ENCODE measurements at places on chromosomes 2 and 18.

GRCh38 chr2:186748354-186748753, 54.5 kb downstream of the FAM171B start:
- no peaks in the 10 kb centered on the region for H3K4me1 ChIP-seq
- no peaks in the 10 kb centered on the region for H3K27me3 ChIP-seq
- no peaks in the 10 kb centered on the region for H3K36me3 ChIP-seq
- H3K4me3 ChIP-seq: no peak overlapping the region

DNA sequence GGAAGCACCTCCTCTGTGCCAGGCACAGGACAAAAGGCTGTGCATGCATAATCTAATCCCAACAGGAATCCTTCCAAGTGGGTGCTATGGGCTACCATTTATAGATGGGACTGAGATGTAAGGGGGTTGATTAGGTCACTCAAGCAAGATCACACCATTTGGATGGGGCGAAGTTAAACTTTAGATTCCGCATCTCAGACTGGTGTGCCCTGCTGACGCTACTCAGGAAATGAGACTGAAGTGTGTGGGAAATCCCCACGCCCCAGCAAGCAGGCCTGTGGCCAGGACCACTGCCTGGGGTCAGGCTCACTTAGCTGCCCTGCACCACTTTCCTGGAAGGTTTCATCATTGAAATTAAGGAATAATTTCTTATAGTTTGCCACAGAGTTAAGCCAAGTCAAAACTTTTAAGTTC, 70.5 kb upstream of the PPP1CB start:
- no peaks in the 10 kb centered on the region for H3K27me3 ChIP-seq
- H3K4me1 ChIP-seq: peaks cover 15% of the 10 kb centered on the region
- H3K27ac ChIP-seq: no peak overlapping the region
- H3K4me3 ChIP-seq: no peak overlapping the region
- no peaks in the 10 kb centered on the region for H3K36me3 ChIP-seq

DNA sequence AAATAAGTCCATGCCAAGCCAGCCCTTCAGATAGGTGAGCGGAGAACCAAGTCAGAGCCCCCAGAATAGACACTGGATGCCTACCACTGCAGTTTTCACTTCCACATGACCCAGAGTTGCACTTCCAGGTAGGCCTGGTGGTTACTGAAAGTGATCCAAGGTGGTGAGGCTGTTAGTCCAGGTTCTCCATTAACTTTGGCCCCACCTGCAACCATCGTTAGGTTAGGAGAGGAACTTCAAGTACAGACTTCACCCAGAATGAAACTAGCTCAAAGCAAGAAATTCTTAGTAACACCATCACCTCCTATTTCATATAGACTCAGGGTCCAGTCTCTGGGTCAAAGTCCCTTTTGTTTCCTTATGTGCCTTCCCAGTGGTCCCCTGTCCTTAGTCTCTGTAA, 293.1 kb upstream of the ID2 start:
- no peaks in the 10 kb centered on the region for H3K27me3 ChIP-seq
- H3K4me1 ChIP-seq: no peaks in the 10 kb centered on the region
- DNase-seq: no peak
- H3K4me3 ChIP-seq: no peak overlapping the region
- no peak overlapping the region for H3K27ac ChIP-seq

DNA sequence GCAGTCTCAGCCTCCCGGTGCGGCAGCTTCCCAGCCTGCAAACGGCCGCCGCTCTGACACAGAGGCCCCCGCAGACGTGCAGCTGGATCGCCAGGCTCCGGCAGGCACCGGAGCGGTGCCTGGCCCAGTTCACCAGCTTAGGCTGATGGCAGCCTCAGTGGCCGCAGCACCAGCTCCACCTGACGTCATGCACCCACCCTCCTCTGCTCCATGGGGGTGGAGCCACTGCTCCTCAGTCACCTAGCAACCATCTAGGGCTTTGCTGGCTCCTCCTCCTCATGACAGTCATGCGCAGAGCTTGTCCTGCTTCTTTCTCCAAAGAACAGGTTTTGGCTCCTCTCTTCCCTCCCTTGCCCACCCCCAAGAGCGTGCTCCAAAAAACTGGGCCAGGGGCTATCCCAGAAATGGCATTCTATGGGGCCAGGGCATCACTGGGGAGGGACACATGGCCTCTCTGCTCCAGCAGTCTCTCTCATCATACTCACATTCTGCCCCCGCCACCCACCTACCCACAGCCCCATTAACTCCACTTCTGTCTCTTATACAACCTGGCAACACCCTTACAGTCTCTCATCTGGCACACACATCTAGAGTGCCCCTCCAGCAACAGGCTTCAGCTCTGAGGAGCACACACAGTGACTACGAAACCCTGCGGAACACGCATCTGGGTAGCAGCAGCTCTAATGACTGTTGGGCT, 5.5 kb downstream of the DCTN1 start:
- no peak overlapping the region for H3K4me3 ChIP-seq
- no peak overlapping the region for H3K27ac ChIP-seq
- H3K36me3 ChIP-seq: peaks cover 16% of the 10 kb centered on the region
- no peak for DNase-seq
- peaks cover 4% of the 10 kb centered on the region for H3K4me1 ChIP-seq
- H3K27me3 ChIP-seq: no peaks in the 10 kb centered on the region

GRCh38 chr2:99644419-99644787, 154.6 kb upstream of the REV1 start:
- DNase-seq: no peak
- no peaks in the 10 kb centered on the region for H3K27me3 ChIP-seq
- H3K4me3 ChIP-seq: no peak overlapping the region
- no peaks in the 10 kb centered on the region for H3K4me1 ChIP-seq
- H3K27ac ChIP-seq: no peak overlapping the region
- H3K36me3 ChIP-seq: no peaks in the 10 kb centered on the region

DNA sequence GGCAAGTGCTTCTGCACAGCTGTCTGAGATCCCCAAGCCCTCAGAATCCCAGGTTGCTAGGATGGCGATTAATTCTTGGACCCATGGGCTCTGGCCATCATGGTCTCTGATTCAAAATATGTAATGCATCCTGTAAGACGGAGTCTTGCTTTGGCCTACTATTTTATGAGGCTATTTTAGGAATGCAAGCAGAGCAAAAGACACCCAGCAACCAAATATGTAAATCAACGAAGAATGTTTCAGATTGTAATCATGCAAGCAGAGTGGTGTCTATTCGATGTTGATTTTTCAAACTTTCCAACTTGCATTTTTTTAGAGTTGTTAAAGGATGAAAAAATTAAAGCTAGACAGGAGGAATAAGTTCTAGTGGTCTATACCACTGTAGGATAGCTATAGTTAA, 154.8 kb downstream of the COL6A3 start:
- H3K4me3 ChIP-seq: no peak overlapping the region
- H3K36me3 ChIP-seq: no peaks in the 10 kb centered on the region
- DNase-seq: no peak
- H3K27me3 ChIP-seq: no peaks in the 10 kb centered on the region

GRCh38 chr2:137837830-137838229, 126.4 kb upstream of the HNMT start:
- no peak overlapping the region for H3K4me3 ChIP-seq
- no peak for DNase-seq
- no peaks in the 10 kb centered on the region for H3K4me1 ChIP-seq
- no peaks in the 10 kb centered on the region for H3K27me3 ChIP-seq
- H3K27ac ChIP-seq: no peak overlapping the region

GRCh38 chr2:62482558-62483352, 23.2 kb downstream of the TMEM17 start:
- no peaks in the 10 kb centered on the region for H3K4me1 ChIP-seq
- no peaks in the 10 kb centered on the region for H3K36me3 ChIP-seq
- H3K4me3 ChIP-seq: no peak overlapping the region
- no peak for DNase-seq
- H3K27ac ChIP-seq: no peak overlapping the region

DNA sequence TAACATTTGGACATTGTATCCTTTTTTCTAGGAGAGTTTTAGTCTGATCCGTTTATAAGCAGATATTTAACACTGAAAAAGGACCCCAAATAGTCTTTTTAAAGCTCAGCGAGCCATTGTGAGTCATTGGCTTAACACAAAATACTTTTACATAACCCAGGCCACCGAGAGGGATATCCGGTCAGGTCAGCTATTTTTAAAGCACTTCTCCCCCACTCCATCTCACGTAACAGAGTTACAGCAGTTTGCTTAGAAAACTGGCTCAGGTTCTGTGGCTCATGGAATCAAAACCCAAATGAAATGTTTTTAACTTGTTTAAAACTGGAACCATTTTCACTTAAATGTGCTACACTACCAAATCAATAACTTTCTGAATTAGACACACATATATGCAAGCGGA, 23.9 kb downstream of the COL4A3 start:
- H3K4me1 ChIP-seq: no peaks in the 10 kb centered on the region
- H3K27me3 ChIP-seq: no peaks in the 10 kb centered on the region
- no peaks in the 10 kb centered on the region for H3K36me3 ChIP-seq
- H3K27ac ChIP-seq: no peak overlapping the region
- DNase-seq: no peak

DNA sequence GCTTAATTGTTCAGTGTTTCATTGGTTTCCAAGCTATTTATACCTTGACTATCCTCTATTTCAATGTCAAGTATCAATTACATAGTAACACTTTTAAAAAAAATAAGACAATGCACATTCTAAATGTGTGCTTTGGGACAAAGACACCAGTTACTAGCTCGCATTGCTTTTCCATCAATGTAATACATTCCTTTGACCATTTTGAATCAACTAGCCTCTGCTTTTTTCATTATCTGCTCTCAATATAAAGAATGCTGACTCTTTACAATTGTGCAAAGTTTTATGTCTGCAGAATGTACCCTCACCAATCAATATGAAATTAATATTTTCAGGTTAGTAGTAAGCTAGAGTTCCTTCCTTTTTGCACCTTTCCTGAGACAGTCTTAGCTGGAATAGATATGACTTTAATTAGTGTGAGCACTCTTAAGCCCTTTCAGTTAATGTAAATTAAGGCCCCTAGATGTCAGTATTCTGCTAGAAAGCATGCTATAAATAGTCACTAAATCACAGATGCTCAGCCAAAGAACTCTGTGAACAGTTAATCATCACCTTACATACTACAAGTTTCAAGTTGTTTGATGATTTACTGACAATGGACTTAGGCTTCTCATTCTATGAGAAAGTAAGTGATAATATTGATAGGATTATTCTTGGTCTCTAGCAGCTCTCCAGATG, 413.6 kb downstream of the PTH2R start:
- no peak overlapping the region for H3K27ac ChIP-seq
- H3K4me3 ChIP-seq: no peak overlapping the region
- no peaks in the 10 kb centered on the region for H3K4me1 ChIP-seq
- no peaks in the 10 kb centered on the region for H3K27me3 ChIP-seq

- H3K36me3 ChIP-seq: no peaks in the 10 kb centered on the region
- peak overlapping the region; percentile 67 for H3K27ac ChIP-seq
- peak overlapping the region; percentile 43 for H3K4me3 ChIP-seq
- DNase-seq: no peak
Measured at GRCh38 chr2:96241900-96242611, 23.7 kb downstream of the TMEM127 start.

DNA sequence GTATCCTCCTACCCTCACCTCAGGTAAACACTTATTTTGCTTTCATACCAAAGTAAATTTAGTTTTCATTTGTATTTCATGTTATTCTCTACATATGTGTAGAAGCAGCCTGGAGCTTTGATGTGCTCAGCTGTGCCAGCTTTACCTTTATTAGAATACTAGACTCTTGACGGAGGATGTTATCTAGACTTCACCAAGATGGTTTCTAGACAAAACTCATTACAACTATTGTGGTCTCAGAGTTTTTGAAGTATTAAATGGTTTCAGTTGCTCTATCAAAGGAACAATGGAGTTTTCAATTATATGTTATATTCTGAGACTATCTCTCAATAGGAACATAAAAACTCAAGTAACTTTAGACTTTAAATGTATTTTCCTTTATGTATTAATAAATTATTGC, 5.0 kb upstream of the IL18RAP start:
- H3K4me3 ChIP-seq: no peak overlapping the region
- H3K36me3 ChIP-seq: no peaks in the 10 kb centered on the region
- no peak for DNase-seq
- no peaks in the 10 kb centered on the region for H3K27me3 ChIP-seq

DNA sequence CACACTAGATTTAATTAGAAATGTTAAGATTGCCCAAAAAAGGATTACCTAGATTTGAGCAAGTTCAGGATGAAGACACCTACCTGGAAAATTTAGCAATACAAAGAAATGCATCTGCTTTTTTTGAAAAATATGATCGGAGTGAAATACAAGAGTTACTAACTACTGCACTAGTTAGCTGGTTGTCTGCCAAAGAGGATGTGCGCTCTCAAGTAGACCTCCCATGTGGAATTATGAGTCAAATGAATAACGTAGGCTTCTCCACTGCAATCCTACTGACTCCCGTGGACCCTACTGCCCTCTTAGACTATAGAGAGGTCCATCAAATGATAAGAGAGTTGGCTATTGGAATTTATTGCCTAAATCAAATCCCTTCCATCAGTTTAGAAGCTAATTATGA, 2.0 kb downstream of the ANKAR start:
- no peak for DNase-seq
- H3K27ac ChIP-seq: no peak overlapping the region
- H3K4me1 ChIP-seq: peaks cover 12% of the 10 kb centered on the region
- H3K4me3 ChIP-seq: no peak overlapping the region
- no peaks in the 10 kb centered on the region for H3K27me3 ChIP-seq

DNA sequence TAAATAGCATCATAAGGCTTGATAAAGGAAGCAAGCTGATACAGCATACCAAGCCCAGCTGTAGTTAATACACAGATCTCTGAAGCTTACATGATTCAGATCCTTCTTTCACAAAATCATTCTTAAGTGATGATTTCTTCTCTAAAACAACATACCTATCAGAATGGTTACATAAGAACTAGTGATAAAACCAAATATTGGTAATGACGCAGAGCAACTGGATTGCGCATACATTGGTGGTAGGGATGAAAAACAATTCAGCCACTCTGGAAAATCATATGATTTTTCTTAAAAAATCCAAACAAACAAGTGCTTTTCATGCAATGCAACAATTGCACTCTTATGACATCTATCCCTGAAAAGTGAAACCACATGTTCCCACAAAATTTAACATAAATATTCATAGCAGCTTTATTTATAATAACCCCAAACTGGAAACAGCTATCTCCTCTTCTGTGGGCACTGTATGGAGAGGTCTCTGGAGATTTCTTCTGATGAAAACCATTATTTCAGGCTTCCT, 153.6 kb upstream of the DSEL start:
- H3K27me3 ChIP-seq: no peaks in the 10 kb centered on the region
- H3K4me3 ChIP-seq: no peak overlapping the region
- H3K4me1 ChIP-seq: no peaks in the 10 kb centered on the region

GRCh38 chr2:13578547-13578946, 861.8 kb downstream of the TRIB2 start:
- no peak overlapping the region for H3K27ac ChIP-seq
- no peaks in the 10 kb centered on the region for H3K4me1 ChIP-seq
- H3K27me3 ChIP-seq: no peaks in the 10 kb centered on the region

DNA sequence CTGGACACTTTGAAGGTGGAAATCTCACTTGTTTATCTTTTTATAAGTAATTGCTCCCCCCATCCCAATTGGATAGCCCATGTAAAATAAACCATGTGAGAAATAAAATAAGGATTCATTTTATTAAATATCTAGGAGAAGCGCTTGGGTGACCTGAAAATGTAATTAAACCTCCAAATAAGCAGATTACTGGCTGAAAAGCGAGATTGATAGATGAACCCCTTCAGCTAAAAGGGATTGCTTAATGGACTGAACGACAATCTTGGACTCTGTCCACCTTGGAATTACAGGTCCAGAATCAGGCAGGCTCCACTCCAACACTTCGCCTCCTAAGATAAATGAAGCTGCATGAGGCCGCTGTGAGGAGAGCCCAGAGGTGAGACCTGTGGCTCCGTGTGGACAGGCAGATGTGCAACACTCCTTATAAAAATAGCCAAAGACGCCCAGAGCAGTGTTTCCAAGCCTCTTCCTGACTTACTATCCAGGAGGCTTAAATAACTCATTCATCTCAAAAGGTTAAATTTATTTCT, 441.5 kb downstream of the MTX2 start:
- no peak overlapping the region for H3K27ac ChIP-seq
- DNase-seq: no peak
- no peaks in the 10 kb centered on the region for H3K4me1 ChIP-seq
- no peaks in the 10 kb centered on the region for H3K36me3 ChIP-seq
